ENCODE measurements at places on chromosomes 7 and 10.

GRCh38 chr7:149475121-149476045 lies 14.5 kb upstream of the ZNF777 start:
- DNase-seq, result no peak

DNA sequence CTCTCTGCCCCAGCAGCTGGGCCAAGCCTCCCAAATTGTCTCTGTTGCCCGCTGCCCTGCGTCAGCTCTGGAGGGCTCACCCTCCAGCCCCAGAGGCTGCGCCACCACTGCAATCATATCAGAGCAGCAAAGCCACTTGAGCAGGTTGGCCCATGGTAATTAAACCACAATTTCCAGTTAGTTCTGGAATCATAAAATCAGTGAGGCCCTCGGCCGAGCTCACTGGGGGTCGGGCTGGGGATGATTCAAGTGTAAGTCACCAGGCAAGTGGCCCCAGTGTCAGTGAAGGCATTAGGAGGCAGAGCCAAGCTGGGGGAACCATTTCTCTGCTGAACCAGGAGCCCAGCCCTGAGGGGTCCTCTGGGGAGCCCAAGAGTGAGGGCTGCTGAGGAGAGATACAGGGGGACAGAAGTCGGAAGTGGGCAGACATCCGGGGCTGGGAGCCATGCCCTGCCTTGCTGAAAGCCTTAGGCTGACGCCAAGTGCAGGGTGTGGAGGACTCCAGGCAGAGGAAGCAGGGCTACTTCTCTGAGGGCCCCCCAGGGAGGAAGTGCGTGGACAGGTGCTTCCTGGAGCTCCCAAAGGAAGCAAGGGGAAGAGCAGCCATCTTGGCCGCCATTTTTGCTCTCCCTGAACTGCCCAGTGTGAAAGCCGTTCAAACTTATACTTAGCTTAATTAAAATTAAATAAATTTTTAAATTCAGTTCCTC lies 29.5 kb upstream of the SLC29A3 start:
- no peak for DNase-seq

GRCh38 chr7:110888641-110889040 lies 202.3 kb upstream of the LRRN3 start:
- no peak for DNase-seq

GRCh38 chr7:129438839-129439651 lies 4.8 kb downstream of the STRIP2 start:
- DNase-seq, result no peak

- peak; percentile 48 for DNase-seq
Observed at GRCh38 chr7:141012044-141012685, 2.6 kb downstream of the MRPS33 start.

GRCh38 chr7:144786522-144786921 lies 49.3 kb downstream of the TPK1 start:
- no peak for DNase-seq

GRCh38 chr7:71442492-71443190 lies 310.7 kb downstream of the GALNT17 start:
- DNase-seq, result no peak

DNA sequence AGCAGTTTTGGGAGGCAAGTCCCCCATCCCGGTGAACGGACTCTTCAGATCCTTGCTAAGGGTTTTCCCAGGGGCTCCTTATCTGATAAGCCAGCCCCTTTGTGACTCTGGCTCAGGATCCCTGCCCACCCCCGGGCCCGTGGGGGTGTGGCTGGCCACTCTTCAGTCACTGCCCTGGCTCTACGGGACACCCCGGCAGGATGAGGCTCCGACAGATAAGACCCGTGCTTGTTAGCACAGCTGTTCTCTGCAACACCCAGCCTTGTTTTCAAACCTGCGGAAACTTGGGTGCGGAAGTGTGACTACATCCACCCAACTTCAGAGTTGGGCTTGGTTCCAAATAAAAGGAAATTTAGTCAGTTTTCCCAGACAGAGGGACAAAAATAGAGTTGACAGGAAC lies 66.7 kb upstream of the PODXL start:
- DNase-seq, result no peak

GRCh38 chr10:71696628-71697326 lies 22.8 kb downstream of the C10orf105 start:
- DNase-seq, result peak; percentile 52

- DNase-seq, result no peak
Observed at GRCh38 chr7:33421429-33421828, 292.1 kb downstream of the BBS9 start.

DNA sequence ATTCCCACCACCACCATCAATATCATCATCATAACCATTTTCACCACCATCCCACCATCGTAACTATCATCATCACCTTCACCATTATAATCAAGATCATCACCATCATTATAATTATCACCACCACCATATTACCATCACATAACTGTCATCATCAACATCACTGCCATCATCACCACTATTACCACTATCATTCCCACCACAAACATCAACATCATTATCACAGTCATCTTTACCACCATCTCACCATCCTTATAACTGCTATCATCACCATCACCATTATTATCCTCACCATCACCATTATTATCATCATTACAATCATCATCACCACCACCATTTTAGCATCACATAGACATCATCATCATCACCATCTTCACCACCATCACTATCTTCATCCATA lies 167.1 kb upstream of the ZMIZ1 start:
- no peak for DNase-seq

DNA sequence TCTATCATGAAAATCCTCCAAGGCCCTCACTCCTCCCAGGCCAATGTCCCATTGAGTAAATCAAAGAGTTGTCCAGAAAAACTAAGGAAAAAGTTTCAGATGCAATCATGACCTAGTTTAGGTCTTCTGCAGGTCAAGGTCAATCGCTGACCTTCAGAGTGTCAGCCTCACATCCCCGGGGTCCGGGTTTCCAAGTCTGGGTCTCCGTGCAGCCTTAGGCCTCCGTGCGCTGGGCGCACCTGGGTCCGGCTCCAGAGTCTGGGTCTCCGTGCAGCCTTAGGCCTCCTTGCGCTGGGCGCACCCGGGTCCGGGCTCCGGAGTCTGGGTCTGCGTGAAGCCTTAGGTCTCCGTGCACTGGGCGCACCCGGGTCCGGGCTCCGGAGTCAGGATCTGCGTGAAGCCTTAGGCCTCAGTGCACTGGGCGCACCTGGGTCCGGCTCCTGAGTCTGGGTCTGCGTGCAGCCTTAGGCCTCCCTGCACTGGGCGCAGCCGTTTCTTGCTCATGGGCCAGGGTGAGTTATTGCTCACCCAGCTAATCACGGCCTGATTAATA lies 236.2 kb downstream of the TCERG1L start:
- DNase-seq, result no peak

Data from stimulated activated CD8-positive, alpha-beta memory T cell treated with anti-CD3 and anti-CD28 coated beads, Interleukin-4, amount 100 ng/mL, for 4 hours (primary cell).